HFFc6 (cell line): ENCODE measurements at places on chromosomes 1 and 21. TPM values are rescaled to one million over a fixed set of nuclear protein-coding genes. Genes with fewer than 3 reads are reported as not detected.

KDF1 gene
- total RNA-seq, result not detected in 3 replicates

AMY1B gene
- total RNA-seq, result not detected in 3 replicates

OLFML2B gene
- total RNA-seq, result 5.3 to 8.1 TPM (median 5.3 TPM) in 3 replicates

- peak overlapping the region; percentile 36 for H3K27ac ChIP-seq
- no peaks in the 10 kb centered on the region for H3K36me3 ChIP-seq
- H3K4me1 ChIP-seq, result peaks cover 35% of the 10 kb centered on the region
- no peak for DNase-seq
- H3K27me3 ChIP-seq, result peaks cover 23% of the 10 kb centered on the region
- H3K4me3 ChIP-seq, result peak overlapping the region; percentile 16; the same call in 1 of the 2 replicates
These were observed 89.5 kb downstream of the VWA5B1 start for GRCh38 chr1:20380175-20380574.

- no peak overlapping the region for H3K27ac ChIP-seq
- no peak overlapping the region for H3K4me3 ChIP-seq
- no peak for DNase-seq
- H3K27me3 ChIP-seq, result no peaks in the 10 kb centered on the region
- no peaks in the 10 kb centered on the region for H3K4me1 ChIP-seq
- H3K36me3 ChIP-seq, result no peaks in the 10 kb centered on the region
These were observed 83.1 kb upstream of the KCNK1 start for GRCh38 chr1:233530665-233531386.

- no peak overlapping the region for H3K4me3 ChIP-seq
- H3K36me3 ChIP-seq, result peaks cover 2% of the 10 kb centered on the region
- no peaks in the 10 kb centered on the region for H3K4me1 ChIP-seq
- no peak for DNase-seq
- no peaks in the 10 kb centered on the region for H3K27me3 ChIP-seq
These were observed 72.3 kb downstream of the WLS start for GRCh38 chr1:68160021-68160420.

- peaks cover 19% of the 10 kb centered on the region for H3K4me1 ChIP-seq
- peaks cover 4% of the 10 kb centered on the region; the same call in 1 of the 2 replicates for H3K36me3 ChIP-seq
- H3K4me3 ChIP-seq, result no peak overlapping the region
- no peak overlapping the region for H3K27ac ChIP-seq
These were observed 180.0 kb downstream of the CDC7 start for GRCh38 chr1:91680556-91681155.

DNA sequence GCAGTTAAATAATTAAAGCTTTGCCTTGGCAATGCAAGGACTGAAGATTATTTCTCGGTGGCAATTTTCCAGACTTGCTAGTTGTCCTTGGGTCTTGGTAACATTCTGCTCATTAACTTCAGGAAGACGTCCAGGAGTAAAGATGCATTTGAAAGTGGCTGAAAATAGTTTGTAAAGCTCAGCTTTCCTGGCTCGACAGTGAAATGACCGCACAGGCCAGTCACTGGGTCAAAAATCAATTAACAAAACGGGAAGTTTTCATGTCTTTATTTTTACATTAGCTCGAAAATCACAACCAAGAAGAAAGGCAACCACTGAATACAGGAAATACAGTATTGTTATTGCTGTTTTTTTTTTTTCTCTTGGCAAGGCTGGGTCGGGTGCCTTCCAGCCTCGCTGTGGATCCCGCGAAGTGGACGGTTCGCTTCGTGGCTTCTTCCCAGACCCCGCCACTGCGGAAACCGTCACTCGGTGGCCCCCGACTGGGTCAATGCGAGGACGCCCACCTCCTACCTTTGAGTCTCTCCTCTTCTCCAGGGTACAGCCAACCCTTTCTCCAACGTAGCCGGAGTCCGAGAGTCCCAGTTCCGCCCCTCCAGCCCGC is 479 bp upstream of the SNX7 start:
- peaks cover 3% of the 10 kb centered on the region for H3K27me3 ChIP-seq
- H3K4me3 ChIP-seq, result peak overlapping the region; percentile 87
- H3K4me1 ChIP-seq, result peaks cover 28% of the 10 kb centered on the region
- no peak for DNase-seq

DNA sequence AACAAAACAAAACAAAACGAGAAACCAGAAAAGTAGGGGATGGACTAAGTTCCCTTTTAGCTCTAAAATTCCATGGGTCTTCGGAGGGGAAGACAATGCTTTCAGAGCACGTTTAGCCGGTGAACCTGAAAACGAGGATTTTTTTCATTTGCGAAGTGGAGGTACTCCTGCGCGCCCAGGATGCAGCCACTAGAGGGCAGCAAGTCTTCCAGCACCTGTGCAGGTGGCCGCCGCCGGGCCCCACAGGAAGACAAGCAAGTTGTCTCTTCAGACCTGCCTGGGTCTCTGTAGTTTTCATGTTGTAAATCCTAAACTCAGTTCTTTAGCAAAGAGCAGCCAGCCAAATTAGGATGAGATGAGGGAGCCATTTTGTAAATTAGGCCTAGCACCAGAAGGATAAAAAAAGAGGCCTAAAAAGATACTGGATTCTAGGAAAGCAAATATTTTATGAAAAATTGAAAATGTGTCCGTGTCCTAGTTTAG is 17.7 kb upstream of the SNX27 start:
- peaks cover 15% of the 10 kb centered on the region for H3K4me1 ChIP-seq
- H3K36me3 ChIP-seq, result peaks cover 14% of the 10 kb centered on the region
- H3K27ac ChIP-seq, result no peak overlapping the region

GRCh38 chr1:159307346-159308020 is 5.3 kb downstream of the FCER1A start:
- H3K27me3 ChIP-seq, result peaks cover under 1% of the 10 kb centered on the region; the same call in 1 of the 2 replicates
- no peak overlapping the region for H3K27ac ChIP-seq
- no peaks in the 10 kb centered on the region for H3K36me3 ChIP-seq
